Activated CD4-positive, alpha-beta T cell treated with anti-CD3 and anti-CD28 coated beads, Interleukin-2, Interleukin-6, amounts not matched to agents 100 ng/mL and 50 ng/mL, durations not matched to agents 16 hours and 8 hours (primary cell): ENCODE measurements at places on chromosomes 12 and 14.

- DNase-seq, result no peak
Observed at GRCh38 chr12:108234158-108234557, 105.0 kb downstream of the CMKLR1 start.

DNA sequence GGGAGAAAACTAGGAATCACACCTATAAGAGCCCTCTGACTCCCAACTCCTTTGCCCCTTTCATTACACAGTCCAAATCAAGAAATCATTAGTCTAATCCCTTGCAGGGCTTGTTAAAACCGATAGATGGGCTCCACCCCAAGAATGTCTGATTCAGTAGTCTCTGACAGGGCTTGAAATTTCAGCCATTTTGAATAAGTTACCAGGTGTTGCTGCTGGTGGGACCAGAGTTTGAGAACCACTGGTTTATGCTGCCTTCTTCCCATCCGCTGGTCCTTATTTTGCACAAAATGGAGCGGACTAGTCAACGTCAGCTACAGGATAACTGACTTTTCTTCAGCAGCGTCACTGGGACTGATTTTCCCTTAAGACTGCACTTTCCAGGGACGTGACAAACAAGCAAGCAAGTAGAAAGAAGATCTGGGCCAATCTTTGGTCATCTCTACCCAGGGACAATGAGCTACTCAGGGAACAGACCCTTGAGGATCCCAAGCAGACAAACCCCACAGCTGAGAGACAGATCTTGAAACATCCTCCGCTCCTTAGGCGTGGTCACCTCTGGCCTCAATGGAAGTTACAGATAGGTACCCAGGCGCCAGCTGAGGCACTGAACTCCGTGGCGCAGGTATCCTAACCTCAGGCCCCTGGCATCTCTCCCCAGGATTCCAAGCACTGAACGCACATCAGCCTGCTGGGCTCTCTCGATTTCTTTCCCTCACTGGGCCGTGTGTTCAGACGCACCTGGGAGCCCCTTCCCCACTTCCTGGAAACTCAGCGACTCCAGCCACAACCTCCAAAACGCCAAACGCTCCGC, 900 bp downstream of the KCTD10 start:
- DNase-seq, result no peak

DNA sequence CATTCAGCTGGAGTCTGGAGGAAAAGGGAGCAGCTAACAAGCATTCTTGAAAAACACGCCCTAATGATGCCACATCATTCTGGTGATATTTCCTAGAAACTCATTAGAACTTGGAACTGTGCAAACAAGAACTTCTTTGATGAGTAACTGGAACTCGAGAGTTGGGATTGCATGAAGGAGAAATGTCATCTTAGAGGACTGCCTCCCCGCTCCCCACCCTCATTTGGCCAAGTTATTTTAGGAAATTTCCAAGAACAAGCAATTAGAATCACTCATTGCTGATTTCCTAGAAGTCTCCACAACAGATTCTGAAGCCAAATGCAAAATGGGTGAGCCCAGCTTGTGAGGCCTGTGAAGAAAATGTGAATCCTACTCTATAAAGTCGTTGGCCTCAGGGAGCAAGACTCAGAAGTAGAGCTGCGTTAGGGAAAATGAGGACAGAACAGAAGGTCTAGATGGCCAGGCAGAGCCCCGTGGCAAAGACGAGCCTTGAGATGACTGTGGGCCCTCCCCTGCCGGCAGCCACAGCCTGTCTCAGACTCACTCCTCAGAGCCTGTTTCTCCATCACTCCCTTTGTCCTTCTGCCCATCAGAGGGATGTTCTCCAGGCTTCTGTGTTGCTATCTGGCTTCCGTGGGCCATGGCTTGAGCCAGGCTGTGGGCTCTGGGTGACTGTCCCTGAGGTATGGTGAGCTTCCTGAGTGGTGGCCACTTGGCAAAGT, 38.4 kb downstream of the RTL1 start:
- DNase-seq, result no peak

DNA sequence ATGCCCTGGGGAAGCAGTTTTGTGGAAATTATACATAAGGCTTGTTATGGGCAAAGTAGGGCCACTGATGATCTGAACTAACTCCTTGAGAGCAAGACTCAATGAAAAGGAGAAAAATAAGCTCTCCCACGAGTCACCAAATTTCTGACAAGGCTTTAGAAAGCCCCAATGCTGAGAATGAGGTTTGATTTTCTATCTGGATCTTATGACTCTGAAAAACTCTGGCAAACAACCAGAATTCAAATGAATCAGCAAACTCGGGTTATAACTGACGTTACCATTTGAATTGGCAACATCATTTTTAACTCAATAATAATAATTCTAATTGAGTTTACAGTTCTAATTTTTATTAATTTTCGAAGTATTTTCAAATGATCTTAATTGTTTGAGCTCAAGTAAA, 79.1 kb downstream of the KCNK10 start:
- no peak for DNase-seq

GRCh38 chr14:25988536-25988935, 609.3 kb downstream of the NOVA1 start:
- no peak for DNase-seq

GRCh38 chr12:127038761-127039160, 1228.2 kb upstream of the TMEM132C start:
- DNase-seq, result no peak
